ENCODE measurements at places on chromosomes 7 and 10.

- no peak for DNase-seq
These were observed 464.7 kb downstream of the SH2D4B start for GRCh38 chr10:81002382-81002781.

- no peak for DNase-seq
These were observed 25.9 kb downstream of the GRK5 start for GRCh38 chr10:119233123-119233820.

- no peak for DNase-seq
These were observed 16.1 kb downstream of the PRF1 start for GRCh38 chr10:70586348-70586930.

- DNase-seq: no peak
These were observed 9.3 kb downstream of the SHH start for GRCh38 chr7:155802906-155803417.

- DNase-seq: no peak
These were observed 70.5 kb downstream of the DENND2A start for GRCh38 chr7:140570120-140570519.

- DNase-seq: no peak
These were observed 65.8 kb upstream of the SEMA3C start for GRCh38 chr7:80984619-80985018.

DNA sequence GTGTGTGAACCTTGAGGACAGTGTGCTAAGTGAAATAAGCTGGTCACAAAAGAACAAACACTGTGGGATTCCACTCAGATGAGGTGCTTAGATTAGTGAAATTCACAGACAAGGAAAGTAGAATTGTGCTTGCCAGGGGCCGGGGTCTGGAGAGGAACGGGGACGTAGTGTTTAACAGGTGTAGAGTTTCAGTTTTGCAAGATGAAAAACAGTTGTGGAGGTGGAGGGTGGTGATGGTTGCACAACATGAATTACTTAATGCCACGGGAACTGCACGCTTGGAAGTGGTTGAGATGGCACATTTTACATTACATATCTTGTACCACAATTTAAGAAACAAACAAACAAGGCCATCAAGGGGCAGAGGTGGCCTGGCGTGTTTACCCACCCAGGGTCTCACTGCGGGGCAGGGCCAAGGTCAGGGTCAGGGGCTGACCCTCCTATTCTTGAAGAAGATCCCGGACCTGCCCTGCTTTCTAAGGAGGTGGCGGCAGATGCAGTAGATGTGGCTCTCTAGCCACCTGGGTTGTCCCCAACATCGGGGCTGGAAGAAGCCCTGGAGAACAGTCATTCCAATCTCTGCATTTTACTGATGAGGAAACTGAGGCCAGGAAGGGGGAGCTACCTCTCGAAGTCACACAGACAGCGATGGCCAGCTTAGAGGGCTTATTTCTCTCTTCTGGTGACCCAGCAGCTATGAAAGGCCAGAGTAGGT, 91.5 kb upstream of the LRRC4 start:
- no peak for DNase-seq

GRCh38 chr7:151239837-151240459, 7.7 kb downstream of the CHPF2 start:
- DNase-seq: no peak

- DNase-seq: peak; percentile 19
These were observed 27.9 kb downstream of the C7orf25 start for GRCh38 chr7:42883950-42884349.

DNA sequence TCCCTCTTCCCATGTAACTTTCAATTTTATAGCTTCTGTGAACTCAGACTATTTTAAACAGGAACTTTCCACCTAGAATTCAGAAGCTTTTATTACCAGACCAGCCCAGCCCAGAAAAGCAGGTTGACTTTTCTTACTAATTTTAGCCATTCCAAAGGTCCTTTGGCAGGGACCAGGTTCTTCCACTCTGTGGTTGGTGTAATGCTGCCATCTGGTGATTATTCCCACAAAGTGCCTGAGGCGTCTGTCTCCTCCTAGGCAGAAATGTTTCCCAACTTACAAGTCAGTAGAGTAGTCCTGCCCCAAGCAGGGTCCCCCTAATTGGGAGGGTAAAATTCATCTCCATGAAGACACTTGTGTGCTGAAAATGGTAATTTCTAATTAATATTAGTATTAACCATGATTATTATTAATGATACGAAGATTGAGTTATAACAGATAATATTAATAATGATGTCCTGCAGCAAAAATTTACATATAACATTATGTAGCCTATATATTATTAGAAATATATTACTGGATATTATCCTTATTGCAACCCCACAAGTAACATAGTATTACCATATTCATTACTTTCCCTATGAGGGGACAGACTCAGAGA, 53.0 kb upstream of the PPP1R17 start:
- DNase-seq: peak; percentile 31

- no peak for DNase-seq
These were observed 14.5 kb downstream of the ZNF277 start for GRCh38 chr7:112220877-112221434.

GRCh38 chr7:106911959-106912358, 46.9 kb downstream of the PIK3CG start:
- no peak for DNase-seq

GRCh38 chr10:70744617-70745143, 40.5 kb downstream of the TBATA start:
- no peak for DNase-seq

DNA sequence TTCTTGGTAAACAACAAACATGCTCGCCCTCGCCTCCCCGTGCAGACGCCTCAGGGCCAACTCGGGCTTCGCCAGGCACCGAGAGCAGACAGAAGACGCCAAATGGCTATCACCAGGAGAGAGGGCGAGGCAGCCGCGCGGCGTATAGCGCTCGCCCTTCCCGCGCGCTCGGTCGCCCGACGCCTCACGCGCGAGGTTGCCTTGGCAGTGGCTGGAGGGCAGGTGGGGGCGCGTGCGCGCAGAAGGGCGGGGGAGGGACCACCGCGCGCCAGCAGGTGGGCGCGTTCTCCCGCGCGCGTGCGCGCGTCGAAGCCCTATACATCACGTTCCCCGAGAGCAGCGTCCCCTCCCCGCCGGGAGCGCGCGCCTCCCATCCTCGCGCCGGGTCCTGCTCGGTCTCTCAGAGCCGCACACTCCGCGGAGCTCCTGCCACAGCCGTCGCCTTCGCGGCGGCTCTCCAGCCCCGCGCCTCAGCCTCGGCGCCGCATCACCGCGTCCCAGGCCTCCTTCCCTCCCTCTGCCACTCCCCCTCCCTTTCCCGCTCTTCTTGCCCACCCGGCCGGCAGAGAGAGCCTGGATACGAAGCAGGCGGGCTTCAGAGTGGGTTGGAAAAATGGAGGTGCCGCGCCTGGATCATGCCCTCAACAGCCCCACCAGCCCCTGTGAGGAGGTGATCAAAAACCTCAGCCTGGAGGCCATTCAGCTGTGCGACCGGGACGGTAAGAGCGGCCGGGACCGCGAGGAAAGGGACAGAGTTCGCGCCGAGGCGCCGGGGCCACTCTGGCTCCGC, at the start of gene PHYHIPL:
PHYHIPL (plus strand) TSS at position 403 of the 790 bp plus-strand sequence; CDS start at position 614, 211 bp downstream.
- DNase-seq: no peak

- DNase-seq: no peak
These were observed 22.2 kb upstream of the ADAMTS14 start for GRCh38 chr10:70650104-70650503.

GRCh38 chr10:99784727-99785441, 2.4 kb downstream of the ABCC2 start:
- peak; percentile 43 for DNase-seq

GRCh38 chr10:119668461-119668860, 17.3 kb downstream of the BAG3 start:
- DNase-seq: no peak

DNA sequence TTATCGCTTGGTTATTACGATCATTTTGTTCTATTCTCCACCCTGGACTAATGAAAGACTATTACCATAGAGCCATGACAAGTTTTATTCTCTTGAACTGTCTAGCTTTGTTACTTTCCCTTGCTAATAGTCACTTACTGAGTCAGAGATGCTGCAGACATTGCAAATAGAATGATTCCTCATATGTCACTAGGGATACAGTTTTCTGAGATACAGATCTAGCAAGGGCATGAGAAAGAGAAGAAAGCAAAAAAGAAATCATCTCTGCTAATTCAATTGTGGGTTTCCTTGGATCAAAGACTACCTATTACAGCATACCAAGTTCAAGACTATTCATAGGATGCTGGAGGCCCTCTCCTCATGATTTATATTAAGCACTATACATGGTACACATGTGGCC, 204.3 kb downstream of the MBL2 start:
- peak; percentile 55 for DNase-seq

DNA sequence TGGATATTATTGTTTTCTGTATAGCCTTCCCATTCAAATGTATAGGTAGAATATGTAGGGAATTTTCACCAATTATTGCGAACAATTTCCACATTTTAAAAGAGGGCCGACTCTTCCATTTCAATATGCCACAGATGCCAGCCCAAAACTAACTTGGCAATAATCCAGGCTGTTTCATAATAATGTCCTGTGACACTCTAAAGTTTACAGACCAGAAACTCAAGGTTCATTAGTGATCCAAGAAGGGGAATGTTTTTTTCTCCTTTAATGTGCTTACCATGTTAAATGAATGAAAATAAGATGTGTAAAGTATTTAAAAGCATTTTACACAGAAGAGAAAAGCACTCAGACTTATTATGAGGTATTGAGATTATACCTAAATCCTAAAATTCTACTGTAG, 63.0 kb upstream of the FAM3C start:
- no peak for DNase-seq

DNA sequence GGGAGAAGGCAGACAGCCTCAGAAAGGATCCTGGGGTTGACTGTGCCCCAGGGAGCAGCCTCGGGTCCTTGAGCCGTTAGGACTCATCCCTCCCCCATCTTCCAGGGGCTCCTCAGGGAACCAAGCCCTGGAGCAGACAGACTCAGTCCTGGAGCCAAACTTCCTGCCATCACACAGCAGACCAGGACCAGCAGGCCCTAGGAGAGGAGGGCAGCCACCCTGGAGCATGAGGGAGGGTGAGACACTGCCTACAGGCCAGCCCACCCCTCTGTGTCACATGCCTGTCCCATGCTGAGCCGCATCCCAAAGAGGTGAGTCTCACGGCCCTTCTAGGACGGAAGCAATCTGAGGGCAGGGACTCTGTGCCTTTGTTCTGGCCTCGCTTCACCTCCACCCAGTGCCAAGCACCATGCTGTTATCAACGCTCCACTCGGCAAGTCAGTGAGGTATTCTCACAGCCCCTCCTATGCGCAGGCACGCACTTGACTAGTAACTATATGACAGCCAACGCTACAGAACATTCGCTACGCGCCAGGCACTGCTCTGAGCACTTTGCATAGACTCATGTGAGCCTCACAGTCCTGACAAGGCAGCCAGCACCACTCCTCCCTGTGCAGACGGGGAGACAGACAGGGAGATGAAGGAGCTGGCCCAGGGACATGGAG, 19.1 kb downstream of the MAD1L1 start:
- DNase-seq: no peak

DNA sequence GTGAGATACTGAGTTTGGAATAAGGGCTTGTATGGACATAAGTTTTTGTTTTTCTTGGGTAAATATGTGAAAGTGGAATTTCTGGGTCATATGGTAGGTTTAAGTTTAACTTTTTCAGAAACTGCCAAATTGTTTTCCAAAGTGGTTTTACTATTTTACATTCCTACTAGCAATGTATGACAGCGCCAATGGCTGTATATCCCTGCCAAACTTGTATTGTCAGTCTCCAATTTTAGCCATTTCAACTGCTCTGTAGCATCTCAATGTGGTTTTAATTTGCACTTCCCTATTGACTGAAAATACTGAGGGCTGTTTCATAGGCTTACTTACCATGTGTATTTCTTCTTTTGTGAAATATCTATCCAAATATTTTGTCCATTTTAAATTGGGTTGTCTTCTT, 90.5 kb upstream of the ZNF32 start:
- DNase-seq: peak; percentile 75

GRCh38 chr7:351681-352480, 61.9 kb downstream of the FOXL3 start:
- no peak for DNase-seq

- DNase-seq: no peak
These were observed 280.8 kb upstream of the CDC14C start for GRCh38 chr7:48643431-48644013.

GRCh38 chr10:2734603-2735002, 332.7 kb upstream of the PFKP start:
- no peak for DNase-seq

GRCh38 chr7:92560602-92561001, 29.6 kb downstream of the FAM133B start:
- no peak for DNase-seq

GRCh38 chr7:73921623-73922528, 60.9 kb downstream of the TMEM270 start:
- no peak for DNase-seq

GRCh38 chr10:21055339-21056135, 158.4 kb upstream of the NEBL start:
- DNase-seq: no peak

- DNase-seq: peak; percentile 70
These were observed 84.7 kb downstream of the TMEM178B start for GRCh38 chr7:141158561-141158960.

- DNase-seq: peak; percentile 56
These were observed 219.9 kb downstream of the DKK1 start for GRCh38 chr10:52533986-52534385.

GRCh38 chr10:69481305-69481704, 30.0 kb downstream of the TSPAN15 start:
- no peak for DNase-seq

DNA sequence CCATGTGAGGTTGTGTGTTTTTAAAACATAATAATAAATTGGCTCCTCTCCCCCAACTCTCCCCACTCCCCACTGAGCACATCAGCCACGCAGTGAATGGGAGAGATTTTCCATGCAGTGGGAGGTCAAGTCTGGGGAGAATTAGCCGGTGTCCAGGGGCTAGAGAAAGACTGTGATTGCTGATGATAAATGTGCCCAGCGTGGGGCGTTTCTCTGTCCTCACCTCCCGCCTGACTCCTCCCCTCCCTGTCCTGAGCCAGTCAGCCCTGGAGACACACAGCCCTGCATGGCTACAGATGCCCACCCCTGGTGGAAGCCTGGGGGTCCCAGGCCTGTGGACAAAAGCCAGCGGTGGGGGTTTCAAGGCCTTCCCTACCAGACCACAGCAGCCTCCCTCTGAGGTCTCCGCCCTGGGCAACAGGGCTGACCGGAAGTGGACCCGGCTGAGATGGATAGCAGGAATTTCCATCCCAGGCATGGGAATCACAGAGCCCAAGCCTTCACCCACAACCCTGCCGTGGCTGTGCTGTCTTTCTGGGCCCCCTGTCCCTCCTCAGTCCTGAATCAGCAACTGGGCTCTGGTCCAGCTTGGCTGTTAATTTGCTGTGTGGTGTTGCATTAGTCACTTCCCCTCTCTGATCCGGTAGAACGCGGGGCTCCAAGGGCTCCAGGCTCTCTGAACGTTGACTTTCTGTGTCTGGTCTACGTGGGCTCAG, 46.8 kb upstream of the SLC29A3 start:
- DNase-seq: peak; percentile 84

DNA sequence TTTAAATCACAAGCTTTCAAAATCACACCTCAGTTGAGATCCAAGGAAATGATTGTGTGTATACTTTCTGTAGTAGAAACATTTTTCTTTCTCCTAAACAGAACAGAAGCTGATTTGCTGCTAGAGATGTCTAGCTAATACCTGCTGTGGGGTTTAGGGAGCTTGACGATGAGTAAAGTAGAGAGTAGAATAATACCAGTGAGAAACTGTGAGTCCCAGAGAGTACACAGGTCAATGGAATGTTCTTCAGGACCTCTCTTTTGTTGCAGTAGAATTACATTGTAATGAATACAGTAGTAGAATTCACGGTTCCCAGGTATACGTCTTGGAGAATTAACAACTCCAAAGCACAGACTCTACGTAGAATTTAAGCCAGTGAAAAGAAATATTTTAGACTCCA, 18.0 kb downstream of the TRUB1 start:
- no peak for DNase-seq

GRCh38 chr10:70130878-70131559, 1.6 kb downstream of the AIFM2 start:
- peak; percentile 66 for DNase-seq

Measured in fibroblast of skin of right quadriceps (primary cell).